Activated CD4-positive, CD25-positive, alpha-beta regulatory T cell treated with anti-CD3 and anti-CD28 coated beads, Interleukin-2, amount 50 U/mL, for 24 hours (primary cell): ENCODE measurements at places on chromosomes 2 and 18.

GRCh38 chr18:12883372-12883683 is 709 bp downstream of the PTPN2 start:
- ATAC-seq: peak; percentile 5

DNA sequence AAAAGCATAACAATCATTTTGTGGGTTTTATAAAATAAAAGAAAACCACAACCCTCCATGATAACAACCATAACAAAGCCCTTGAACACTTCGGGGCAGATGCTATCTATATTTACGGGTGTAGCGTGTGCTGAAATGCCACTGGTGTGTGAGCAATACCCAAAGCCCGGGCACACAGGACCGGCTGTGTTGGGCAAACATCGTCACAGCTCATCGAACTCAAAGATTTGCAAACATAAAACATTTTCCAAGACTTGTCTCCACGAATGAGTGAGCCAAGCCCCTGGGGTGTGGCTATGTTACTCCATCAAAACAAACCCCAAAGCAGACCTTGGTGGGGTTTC is 290.2 kb downstream of the LPIN1 start:
- ATAC-seq: no peak

DNA sequence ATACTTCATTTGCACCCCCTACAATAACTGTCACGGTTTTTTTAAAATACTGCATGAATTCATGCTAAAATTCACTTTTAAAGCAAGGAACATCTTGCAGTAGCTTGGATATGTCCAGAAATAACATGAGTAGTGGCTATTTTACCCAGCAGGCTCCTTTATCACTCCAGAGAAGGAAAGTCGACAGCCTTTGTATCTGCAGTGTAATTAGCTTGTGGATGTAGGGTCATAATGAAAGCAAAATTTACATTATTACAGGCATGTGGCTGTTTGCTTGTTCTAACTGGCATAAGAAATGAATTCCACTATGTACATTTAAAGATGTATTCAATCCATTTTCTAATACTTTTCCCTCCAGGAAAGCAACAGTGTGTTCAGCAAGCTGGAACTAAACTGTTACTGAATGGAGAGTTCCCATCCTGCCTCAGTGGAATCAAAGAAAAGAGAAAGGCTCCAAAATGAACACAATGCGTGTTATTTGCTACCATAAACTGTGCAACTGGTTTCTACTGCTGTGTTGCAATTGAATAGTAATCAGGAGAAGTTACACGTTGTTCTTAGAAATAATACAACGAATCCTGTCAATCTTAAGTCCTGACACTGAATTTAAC is 321.2 kb upstream of the VRK2 start:
- no peak for ATAC-seq

GRCh38 chr2:47208852-47209606 is 53.9 kb upstream of the STPG4 start:
- no peak for ATAC-seq

DNA sequence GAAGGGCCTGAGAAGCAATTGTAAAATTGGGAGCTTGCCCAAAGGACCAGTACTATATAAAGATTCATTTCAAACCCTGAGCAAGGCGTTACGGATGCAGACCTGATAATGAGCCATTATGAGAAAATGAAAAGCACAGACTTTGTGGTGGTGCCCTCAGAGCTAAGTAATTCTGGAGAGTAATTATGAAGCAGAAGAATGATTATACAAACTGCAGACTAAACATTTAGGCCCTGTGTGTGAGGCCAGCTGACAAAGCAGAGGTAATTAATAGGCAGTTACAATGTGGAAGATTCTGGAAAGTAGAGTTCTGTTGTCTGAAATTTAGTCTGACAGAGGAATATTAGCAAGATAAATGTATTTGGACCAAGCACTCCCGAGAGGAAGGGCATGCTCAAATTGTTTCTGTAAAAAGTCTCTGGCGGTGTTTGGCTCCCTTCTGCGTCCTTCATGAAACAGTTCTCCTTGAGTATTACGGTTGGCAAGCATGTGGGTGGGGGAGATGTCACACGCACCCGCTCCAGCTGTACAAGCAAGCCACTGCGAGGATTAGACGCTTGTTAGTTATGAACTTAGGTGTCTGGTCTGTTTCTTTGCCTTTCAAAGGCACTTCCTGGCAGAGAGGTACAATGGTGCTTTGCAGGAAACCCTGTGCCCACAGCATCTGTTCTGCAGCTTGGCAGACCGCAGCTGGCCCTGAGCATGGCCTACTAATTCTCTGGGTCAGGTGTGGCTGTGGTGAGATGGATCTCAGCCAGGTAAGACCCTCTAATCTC is 45.5 kb downstream of the CDC42EP3 start:
- ATAC-seq: peak; percentile 25

DNA sequence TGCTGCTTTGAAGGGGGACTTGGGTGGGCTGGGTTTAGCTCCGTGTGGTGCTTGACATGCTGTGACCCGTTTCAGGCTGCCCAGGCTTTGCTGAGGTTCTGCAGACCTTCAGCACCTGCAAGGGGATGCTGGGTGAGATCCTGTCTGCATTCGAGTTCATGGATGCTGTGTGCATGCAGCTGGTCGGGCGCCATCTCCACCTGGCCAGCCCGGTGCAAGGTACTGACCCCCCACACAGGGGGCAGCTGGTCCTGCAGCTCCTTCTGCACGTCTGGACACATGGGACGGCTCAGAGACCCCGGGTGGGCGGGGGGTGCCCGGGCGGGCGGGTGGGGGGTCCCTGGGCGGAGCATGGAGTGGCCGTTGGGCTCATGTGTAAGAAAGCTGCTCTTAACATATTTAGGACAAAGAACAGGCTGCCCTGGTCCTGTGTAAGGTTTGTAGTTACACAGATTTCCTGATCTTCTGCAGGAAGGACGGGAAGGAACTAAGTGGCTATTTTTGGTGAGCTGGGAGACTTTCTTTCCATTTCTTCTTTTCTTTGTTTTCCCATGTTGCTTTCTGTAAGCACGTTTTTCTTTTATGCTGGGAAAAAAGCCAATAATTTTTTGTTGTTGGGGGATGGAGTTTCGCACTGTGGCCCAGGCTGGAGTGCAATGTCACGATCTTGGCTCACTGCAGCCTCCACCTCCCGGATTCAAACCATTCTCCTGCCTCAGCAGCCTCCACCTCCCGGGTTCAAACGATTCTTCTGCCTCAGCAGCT is 15.8 kb downstream of the D2HGDH start:
- ATAC-seq: no peak

DNA sequence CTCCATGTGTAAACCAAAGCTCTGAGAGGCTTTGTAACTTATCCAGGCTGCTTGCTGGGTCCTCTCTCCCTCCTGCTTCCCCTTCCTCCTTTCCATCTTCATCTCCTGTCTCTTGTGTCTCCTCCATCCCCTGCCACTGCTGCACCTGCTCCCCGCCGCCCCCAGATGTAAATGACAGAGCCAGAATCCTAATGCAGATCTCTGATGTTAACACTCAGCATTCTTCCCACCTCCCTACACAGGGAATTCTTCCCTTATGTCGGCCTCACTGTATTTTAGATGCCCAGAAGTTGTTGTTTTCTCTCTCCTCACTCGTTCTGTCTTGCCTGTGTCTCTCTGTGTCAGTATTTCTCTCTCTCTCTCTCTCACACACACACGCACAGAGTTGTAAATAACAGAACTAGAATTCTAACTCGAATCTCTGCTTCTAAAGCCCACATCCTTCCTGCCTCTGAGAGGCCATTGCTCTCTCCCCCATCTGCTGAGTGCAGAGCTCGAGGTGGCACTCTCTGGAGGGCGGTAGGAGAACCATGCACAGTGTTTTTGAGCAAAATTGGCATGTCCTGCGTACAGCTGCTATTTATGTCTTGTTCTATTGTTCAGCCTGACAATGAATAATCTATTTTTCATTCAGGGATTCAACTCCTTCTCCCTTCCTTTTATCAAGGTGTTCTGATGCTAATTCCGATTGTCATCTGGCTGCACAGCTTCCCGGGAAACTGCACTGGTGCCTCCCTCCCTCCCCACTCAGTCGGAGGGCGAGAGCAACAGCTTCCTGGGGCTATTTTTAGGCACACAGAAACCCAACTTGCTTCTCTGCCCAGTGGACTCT is 219.9 kb downstream of the SH3RF3 start:
- ATAC-seq: peak; percentile 76

DNA sequence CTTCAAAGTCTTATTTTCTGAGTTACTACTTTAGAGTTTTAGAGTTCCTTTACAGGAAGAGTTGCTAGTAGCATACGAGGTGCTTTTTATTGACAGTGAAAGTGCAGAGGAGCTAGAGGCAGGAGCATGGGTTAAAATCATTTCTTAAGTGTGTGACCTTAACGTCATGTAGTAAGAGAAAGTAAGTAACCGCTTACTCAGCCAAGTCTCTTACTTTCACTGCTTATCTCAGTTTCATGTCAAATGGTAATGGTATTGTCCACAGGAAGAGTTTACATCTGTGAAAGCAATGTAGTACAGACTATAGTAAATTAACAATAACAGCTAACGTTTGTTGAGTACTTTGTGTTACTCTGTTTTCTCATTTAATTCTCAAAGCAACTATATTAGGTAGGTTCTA is 12.6 kb downstream of the NDUFAF7 start:
- peak; percentile 88 for ATAC-seq

DNA sequence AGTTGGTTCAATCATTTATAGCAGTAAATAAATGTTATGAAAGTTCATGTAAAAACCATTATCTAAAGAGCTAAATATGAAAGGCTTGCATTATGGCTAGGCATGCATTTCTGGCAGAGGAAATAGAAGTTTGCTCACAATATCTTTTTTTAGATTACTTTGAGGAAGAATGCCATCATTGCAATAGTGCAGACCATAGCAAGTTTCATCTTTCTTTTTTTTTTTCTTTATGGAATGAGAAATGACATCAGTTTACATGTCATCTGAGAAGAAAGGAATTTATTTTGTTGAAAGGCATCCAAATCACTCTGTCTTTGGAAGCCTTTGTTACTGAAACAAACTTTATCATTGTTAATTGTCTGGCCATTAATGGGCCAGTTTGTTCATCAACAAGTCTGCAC is 74.5 kb upstream of the NCKAP5 start:
- ATAC-seq: no peak

GRCh38 chr18:40676668-40677067 is 1278.4 kb upstream of the PIK3C3 start:
- no peak for ATAC-seq

DNA sequence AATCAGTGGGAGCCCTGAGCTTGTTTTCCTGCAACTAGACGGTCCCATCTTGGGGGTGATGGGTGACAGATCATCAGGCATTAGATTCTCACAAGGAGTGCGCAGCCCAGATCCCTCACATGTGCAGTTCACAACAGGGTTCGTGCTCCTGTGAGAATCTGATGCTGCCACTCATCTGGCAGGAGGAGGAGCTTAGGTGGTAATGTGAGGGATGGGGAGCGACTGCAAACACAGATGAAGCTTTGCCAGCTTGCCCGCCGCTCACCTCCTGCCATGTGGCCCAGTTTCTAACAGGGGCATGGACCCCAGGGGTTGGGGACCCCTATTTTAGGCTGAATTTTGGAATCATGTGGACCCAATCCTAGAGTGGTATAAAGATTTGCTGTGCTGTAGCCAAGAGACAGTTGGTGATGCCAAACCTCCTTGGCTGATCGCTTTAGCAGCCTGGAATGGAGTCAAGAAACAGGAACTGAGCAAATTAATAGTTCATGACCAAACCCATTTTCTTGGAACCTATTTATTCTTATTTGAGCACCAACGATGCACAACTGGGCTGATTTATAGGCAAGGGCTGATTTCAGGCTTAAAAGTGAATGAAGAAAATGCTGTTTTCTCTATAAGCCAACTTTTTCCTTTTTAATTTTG is 25.7 kb downstream of the LPIN1 start:
- ATAC-seq: no peak

DNA sequence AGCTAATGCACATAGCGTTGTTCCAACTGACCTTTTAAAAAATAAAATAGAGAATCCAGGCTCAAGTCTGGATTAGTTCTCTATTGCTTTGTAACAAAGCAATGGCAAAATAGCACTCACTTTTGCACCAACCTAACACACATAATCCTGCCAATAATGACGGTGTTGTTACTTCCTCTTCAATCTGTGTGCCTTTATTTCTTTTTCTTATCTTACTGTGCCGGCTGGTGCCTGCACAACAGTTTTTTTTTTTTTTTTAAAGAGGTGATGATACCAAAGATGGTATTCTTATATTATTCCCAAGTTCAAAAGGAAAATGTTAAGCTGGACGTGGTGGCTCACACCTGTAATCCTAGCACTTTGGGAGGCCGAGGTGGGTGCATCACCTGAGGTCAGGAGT is 3.4 kb downstream of the PLB1 start:
- no peak for ATAC-seq

- no peak for ATAC-seq
Observed at GRCh38 chr2:122011493-122012270, 256.2 kb downstream of the TSN start.

DNA sequence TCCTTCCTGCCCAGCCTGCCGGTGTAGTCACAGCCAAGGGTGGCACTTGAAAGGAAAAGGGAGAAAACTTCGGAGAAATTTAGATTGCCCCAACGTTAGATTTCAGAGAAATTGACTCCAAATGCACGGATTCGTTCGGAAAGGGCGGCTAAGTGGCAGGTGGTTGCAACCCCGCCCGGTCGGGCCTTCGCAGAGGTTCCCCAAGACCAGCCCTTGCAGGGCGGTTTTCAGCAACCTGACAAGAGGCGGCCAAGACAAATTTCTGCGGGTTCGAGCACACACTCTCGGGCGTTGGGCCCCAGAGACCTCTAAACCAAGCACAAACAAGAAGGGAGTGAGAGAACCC is 4.8 kb downstream of the ONECUT2 start:
- no peak for ATAC-seq

DNA sequence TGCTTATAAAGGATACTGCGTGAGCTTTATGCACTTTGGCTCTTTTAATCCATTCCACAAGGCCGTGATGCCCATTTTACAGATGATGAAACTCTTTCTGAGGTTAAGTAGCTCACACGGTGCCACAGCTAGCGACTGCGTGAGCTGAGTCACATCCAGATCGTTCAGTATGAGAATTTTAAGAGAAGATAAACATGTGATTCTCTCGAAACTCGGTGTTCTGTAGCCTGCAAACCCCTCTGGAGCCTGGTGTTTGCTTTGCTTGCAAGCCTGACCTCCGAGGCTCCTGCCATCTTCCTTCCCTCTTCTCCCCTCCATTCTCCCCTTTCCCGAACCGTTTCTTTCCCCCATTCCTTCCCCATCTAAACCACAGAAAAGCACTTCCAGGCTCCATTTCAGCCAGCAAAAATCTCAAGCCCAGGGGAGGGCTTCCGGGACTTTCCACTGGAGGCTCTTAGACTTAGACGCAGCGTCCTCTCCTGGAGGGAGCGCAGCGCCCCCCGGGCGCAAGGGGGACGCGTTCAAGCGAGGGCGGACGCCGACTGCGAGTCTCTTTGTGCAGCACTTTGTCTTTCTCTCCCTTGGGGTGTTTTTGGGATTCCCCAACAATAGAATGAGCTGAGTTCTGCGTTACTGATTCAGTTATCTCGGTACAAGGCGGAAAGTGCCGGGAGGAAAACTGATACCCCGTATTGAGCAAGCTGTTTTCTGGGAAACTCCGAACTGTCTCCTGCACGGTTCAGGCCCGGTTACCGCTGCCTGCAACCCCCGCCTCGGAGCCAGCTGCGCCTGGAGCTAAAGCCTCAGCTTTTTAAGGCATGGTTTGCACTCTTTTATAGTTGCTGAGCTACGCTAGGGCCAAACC is 38.0 kb downstream of the CYP1B1 start:
- peak; percentile 75 for ATAC-seq
